Inflammatory macrophage treated with lipopolysaccharide for 4 hours (primary cell): ENCODE measurements at places on chromosomes 12 and 14.

DNA sequence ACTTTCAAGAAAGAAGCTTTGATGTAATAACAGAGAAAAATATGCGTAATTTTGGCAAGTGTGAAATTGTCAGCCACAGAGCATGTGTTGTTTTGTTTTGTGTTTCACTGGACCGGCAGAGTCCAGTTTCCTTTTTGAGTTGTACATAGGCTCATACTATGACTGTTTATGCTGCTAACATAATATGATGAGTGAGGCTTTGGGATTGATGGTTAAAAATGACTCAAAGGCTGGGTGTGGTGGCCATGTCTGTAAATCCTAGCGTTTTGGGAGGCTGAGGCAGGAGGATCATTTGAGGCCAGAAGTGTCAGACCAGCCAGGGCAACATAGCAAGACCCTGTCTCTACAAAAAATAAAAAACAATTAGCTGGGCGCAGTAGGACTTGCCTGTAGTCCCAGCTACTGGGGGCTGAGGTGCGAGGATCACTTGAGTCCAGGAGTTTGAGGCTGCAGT, 487.9 kb downstream of the PCNX1 start:
- DNase-seq: peak; percentile 61

GRCh38 chr12:106139422-106140171, 843 bp upstream of the NUAK1 start:
- no peak for DNase-seq

DNA sequence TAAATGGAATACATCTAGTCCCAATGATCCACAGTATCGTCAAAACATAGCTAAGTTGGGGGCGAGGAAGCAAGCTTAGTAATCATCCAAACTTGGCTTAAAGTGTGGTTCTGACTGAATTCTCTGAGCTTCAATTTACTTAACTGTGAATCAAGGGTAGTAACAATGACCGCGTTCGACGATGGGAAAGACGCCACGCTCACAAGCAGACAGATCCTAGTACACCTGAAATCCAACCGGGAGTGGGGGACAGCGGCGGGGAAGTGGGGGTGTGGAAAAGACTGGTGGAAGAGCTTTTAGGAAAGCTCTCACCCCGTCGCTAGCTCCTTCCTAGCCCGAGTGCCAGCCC, 433 bp downstream of the COX16 start:
- DNase-seq: no peak

- peak; percentile 53 for DNase-seq
Measured at GRCh38 chr14:55430024-55430690, 10.3 kb downstream of the TBPL2 start.

GRCh38 chr12:132100306-132101065, 43.6 kb downstream of the DDX51 start:
- no peak for DNase-seq

- no peak for DNase-seq
Measured at GRCh38 chr12:90896821-90897220, 58.2 kb downstream of the CCER1 start.

GRCh38 chr14:49585803-49586672, at the start of gene RPS29:
Gene RPS29, minus strand, starts transcription at chr14:49586380. Its CDS starts 34 bp downstream, at chr14:49586346.
- DNase-seq: peak; percentile 99

DNA sequence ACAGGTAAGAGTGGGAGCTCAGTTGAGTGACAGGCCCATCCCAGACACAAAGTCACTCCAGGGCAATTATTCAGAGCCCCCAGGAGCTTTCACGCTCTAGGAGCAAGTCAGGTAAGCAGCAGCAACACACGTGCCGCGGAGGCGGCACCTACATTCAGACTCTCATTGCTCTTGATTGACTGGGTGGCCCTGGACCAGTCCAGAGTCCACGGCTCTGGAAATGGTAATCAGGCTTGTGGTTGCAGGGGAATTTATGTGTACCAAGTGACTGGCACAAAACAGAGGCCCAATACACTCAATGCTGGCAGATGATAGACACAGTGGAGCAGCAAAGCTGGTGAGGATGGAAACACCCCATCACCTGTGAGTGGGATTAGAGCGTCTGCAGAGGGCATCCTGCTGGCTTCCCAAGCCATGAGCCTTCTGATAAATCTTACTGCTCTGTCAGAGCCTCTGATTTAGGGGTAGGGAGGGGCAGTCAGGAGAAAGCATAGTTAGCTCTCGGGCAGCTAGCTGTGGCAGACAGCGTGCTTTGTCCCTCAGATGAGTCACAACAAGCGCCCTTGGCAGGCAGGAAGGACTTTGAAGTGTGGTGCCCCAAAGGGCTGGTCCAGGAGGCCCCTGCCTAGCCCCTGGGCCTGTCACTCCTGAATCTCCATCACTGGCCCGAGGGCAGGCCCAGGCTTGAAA, 344.7 kb downstream of the CACNA1C start:
- no peak for DNase-seq

GRCh38 chr14:36221112-36221511, 44.6 kb upstream of the PTCSC3 start:
- DNase-seq: no peak

DNA sequence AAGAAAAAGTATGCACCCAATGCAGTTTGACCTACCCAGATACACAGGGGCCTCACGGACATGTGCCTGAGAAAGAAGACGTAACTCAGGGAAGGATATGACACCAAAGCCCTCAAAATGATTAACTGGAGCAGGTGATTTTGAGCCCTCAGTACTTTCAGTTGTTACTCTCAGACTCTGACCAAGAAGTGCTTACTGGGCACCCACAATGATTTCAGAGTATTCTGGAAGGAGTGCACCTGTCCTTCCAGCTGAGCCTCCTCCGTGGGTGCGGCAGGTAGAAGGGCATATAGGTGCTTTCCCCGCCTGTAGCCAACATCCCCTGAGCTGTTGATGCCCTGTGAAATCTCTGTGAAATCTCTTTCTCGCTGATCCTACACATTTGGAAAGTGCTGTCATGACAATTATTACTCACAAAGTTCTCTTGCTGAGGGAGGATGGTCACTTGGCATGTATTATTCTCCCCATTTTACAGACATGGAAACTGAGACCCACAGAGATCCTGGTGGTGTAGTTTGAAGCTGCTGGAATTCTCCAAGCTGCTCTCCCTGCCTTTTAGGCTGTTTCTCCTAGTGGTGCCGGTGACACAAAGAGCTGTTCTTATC, 154.3 kb upstream of the CCND2 start:
- no peak for DNase-seq

DNA sequence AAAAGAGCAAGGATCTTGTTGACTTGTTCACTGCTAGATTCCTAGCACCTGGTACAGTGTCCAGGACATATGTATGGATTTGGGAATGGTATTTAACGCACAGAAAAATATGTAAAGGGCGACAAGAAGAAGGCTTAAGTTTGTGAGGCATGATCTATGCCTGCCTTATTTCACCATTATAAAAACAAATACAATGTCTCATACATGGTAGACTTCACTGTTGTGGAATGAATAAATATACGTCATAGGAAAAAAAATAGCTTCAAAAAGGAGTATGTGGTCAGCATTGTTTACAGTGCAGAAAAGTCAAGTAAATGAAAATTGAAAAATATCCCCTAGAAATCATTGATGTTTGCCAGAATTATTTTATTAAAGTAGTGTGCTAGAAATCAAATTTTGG, 30.0 kb downstream of the HCFC2 start:
- no peak for DNase-seq

DNA sequence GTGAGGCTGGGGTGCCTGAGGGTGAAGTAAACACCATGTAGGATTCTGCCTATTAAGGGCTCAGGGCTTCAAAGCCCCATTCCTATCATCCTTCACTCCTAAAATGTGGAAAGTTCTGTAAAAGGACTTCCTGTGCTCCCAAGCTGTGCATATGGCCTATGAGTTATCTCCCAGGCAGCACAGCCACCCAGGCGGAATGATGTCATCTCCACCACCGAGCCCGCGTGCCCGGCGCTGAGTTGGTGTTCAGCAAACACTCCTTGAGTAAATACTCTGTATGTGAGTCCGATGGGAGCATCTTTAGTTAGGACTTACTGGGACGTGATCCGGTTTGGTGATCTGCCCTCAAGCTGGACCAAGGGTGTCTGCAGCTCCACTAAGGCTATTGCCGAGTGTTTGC, 437.3 kb downstream of the MED13L start:
- no peak for DNase-seq

- DNase-seq: no peak
Measured at GRCh38 chr14:91912035-91912434, 35.5 kb downstream of the FBLN5 start.

DNA sequence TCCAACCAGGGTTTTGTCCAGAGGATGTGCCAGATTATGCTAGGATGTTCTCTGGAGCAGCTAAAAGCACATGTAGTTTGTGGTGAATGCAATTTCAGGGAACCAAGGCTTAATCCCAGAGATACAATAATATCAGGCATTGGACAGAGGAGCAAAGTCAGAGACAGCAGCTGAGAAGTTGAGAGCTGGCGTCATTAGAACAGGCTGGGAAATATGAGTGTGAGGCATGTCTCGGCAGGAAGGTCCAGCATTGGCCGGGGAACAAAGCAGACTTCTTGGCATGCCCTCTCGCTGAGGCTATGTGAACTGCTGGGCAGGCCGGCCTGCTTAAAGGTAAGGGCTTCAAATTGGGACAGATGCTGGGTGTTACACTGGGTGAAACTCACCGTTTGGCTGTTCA, 125.4 kb downstream of the CAND1 start:
- no peak for DNase-seq

GRCh38 chr14:73771848-73772638, 57.9 kb upstream of the PNMA1 start:
- peak; percentile 70 for DNase-seq

- DNase-seq: peak; percentile 86
Measured at GRCh38 chr14:105375635-105376057, 22.7 kb upstream of the TEX22 start.

DNA sequence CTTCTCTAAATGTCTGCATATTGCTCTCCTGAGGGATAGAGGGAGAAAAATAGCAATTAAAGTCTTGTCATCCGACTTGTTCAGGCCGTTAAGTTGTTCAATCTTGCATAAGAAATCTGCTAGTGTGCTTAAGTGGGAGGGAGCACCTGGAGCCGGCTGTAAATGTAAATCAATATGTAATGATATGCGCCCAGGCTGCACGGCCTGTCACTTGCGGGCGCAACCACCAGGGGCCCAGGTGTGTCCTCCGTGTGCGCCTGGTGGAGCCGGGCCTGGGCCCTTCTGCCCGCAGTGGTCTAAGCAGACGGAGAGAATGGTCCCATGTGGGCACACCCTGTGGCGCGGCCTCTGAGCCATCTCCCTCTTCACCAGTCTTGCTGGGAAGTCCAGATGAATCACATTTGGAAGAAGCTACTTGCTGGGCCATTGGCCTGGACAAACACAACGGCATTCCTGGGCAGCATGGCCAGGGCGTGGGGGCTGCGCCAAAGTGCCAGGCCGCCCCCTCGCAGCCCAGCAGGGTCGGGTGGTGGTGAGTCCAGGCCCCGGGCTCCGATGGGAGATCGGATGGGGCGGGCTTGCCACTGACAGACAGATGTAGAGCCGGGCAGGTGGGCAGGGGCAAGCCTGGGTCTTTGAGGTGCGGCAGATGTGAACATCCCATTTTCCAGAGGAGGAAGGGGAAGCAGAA, 193.3 kb upstream of the C14orf180 start:
- DNase-seq: no peak
